Forelimb muscle (tissue), 1 donor: ENCODE measurements at places on chromosomes 3 and 15. TPM values are rescaled to one million over a fixed set of nuclear protein-coding genes. Genes with fewer than 3 reads are reported as not detected.

SLC41A3 gene
- polyA plus RNA-seq, result 47.0 TPM

STAB1 gene
- polyA plus RNA-seq, result 37.3 TPM

DNA sequence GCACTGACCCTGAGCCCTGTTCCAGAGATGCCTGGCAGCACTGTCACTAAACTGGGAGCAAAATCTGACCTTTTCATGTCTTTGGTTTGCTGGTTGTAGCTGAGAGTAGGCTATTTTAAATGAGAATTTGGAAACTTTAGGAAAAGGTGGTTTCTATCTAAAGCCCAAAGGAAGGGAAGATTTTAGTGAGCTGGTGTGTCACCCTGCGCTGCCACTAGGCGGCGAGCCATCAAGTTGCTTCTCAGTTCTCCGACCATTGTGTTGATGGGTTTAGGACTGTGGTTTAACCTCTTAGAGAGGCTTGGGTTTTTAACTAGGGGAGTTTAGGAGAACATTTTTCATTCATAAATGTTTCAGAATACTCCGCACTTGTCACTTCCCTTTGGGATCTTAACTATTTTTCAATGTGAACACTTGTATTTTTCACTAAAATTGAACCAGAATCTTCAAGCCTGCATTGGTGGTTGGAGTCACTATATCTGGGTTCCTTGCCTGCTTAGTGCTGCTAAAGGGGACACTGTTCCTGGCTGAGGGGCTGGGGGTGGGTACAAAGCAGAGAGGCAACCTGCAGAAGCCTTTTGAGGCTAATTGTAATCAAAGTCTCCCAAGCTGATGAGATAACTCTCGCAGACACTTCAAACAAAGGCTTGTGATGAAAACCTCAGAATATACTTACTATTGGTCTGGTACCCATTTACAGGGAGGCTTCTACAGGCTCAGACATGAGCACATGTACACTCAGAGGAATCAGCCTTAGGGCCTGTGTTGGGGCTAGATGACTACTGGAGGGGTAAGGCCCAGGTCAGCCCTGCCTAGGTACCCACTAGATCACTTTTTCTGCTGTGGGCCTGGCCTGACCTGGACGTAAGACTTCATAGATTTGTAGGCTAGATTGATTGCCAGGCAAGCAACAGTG is 16.8 kb downstream of the EXOSC7 start:
- DNase-seq, result no peak

- no peak for DNase-seq
Measured at GRCh38 chr15:40322531-40323238, 807 bp upstream of the INAFM2 start.

- DNase-seq, result no peak
Measured at GRCh38 chr3:77342688-77343087, 302.8 kb downstream of the ROBO2 start.

GRCh38 chr15:101058735-101059134 is 139.6 kb downstream of the LRRK1 start:
- no peak for DNase-seq
